Hematopoietic multipotent progenitor cell (in vitro differentiated cells): ENCODE measurements at places on chromosomes 5 and 9.

GRCh38 chr5:89327608-89328007 lies 444.6 kb upstream of the MEF2C start:
- DNase-seq = no peak

DNA sequence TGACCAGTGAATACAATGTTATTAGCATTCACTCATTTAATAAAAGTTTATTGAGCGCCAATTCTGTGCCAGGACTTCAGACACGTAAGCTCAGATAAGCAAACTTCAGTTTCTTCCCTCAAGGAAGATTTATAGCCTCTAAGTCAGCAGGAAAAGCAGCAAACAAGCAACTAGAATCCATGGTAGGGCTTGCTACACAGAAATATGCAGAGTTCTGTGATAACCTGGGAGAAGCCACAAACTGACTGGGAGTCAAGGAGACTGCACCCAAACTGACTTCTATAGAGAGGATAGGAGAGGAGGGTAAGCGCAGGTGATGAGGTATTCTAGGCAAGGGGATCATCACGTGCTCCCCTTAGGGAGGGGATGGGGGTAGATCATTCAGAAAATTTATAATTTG lies 1.4 kb upstream of the OGN start:
- DNase-seq = no peak

- no peak for DNase-seq
Measured at GRCh38 chr5:121251954-121252353, 599.7 kb upstream of the FTMT start.

GRCh38 chr9:119284118-119284517 lies 85.1 kb downstream of the BRINP1 start:
- DNase-seq = no peak

DNA sequence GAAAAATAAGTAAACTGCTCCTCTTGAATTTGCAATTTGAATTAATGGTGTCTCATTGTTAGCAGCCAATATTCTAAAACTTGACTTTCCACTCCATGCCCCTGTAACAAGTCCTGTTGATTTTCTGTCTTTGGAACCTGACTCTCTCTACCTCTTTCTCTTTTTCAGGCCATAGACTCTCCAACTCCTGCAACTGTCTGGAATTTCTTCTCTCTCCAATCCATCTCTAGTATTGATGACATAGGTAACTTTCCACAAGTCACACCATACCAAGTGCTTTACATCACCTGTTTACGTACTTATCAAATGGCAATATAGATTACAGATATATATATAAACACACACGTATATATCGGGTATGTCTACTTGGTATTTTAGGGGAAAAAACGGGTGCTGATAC lies 923 bp downstream of the C5orf34 start:
- DNase-seq = no peak

DNA sequence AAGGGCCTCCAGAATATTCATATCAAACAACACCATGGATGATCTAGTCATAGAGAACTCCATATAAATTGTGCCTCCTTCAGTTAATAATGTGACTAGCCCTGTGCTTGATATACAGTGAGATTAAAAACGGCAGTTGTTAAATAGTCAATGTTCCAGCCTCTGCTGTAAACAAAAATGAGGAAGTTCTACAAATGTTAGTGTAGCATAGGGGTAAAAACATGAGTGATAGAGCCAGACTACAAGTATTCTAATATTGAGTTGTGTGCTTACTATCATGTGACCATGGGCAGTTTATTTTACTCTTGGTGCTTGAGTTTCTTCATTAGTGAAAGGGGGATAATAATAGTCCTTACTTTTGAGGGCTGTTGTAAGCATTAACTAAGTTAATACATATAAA lies 43.3 kb upstream of the SLCO6A1 start:
- DNase-seq = no peak

DNA sequence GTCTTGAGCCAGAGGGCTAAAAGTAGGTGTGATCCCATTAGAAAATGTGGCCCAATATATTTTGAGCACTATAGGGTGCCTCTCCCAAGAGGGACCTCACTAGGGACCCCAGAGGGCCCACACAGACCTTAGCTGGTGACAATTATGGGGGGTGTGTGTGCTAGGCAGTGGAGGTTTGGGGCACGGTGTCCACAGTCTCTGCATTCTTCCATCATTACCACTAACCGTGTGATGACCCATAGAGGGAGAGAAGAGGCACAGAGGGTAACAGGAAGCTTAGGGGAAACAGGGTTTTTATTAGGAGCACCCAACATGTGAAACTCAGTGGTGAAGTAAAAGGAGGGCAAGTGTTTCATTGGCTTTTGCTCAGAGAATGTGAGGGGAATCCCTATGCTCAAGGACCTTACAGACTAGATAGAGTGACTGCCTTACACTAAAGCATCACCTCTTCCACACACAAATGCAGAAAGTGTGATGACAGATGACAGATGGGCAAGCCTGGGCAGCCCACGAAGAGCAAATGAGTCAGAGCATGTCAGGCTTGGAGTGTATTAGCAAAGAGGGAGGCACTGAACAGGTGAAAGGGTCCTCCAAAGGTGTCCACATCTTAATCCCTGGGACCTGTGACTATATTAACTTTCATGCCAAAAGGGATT lies 2.5 kb upstream of the ACTL7A start:
- DNase-seq = no peak

DNA sequence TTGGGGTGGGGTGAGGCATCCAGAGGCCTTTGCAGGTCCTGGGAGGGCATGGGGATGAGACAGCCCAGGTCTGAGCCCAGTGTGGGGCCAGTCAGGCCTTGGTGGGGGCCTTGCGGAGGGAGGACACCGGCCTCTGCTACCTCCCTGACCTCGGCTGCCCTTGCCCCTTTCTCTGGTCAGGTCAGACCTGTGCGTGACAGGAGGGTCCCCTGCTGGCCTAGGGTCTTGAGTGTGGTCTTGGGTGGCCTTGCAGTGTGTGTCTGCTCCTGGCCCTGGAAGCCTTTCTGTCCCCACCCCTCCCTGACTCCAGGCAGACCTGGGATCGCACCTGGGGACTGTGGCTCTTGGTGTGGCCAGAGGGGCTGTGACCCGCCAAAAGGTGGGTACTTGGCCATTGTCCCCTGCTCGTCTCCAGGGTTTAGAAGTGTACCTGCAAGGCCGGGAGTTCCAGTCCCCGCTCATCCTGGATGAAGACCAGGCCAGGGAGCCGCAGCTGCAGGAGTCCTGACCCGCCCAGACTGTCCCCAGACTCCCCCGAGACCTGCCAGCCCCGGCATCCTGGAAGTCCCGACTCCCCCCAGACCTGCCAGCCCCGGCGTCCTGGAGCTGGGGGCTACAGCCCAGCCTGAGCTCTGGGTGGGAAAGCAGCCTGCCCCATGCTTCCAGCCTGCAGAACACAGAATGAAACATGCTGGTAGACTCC lies 4.4 kb upstream of the MAN1B1 start:
- DNase-seq = no peak

GRCh38 chr9:88775559-88775958 lies 215.7 kb upstream of the S1PR3 start:
- no peak for DNase-seq

DNA sequence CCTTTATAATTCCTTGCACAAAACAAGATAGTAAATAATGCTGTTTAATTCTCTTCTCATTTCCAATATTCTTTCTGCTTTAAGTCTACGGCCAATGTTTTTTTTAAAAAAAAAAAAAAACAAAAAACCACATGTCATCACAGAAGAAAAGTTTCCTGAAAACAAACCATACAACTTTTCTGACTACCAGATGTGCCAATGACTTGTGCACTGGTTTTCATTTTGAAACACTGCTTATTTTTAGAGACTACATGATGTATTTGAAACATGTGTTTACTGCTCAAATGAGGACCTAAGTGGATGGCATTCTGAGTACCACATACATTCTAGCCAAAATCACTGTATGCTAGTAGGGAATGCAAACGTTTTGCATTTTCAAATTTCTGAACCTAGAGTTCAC lies 167.9 kb downstream of the GLIS3 start:
- DNase-seq = no peak

- DNase-seq = no peak
Measured at GRCh38 chr5:24320643-24321042, 324.1 kb downstream of the CDH10 start.

- no peak for DNase-seq
Measured at GRCh38 chr5:64972591-64972990, 203.9 kb downstream of the CWC27 start.

- no peak for DNase-seq
Measured at GRCh38 chr9:113526841-113527240, 63.3 kb downstream of the RGS3 start.

- no peak for DNase-seq
Measured at GRCh38 chr9:16715404-16715803, 155.1 kb downstream of the BNC2 start.

DNA sequence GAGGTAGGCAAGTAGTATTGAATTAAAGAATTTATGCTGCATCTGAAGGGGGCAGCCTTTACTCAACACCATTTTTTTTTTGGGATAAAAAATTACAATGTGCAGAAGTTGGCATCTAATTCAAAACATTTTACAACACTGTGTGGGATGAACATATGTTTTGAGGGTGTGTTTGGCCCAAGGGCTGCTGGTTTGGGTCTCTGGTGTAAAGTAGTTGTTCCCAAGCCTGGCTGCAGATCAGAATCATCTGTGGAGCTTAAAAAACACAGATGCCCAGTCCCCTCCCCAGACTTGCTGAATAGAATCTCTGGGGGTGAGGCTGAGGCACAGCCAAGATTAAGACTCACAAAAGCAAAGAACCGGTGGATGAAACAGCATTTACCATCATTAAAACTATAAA lies 33.0 kb upstream of the PDZD2 start:
- no peak for DNase-seq

DNA sequence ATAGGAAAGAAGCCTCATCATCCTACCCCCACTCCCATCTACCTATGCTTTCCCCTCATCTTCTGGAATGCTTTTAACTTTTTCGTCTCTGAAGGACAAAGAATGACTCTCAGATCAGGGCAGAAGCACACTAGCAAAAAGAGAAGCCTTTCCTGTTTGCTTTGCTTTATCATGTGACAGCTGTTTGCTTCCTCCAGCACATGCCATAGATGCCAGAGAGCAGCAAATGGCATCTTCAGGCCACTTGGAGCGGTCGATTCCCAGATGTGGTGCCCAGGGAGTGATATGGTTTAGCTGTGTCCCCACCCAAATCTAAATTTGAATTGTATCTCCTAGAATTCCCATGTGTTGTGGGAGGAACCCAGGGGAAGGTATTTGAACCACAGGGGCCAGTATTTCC lies 294.8 kb downstream of the GADD45G start:
- no peak for DNase-seq

- DNase-seq = no peak
Measured at GRCh38 chr9:133989625-133990365, 2.3 kb downstream of the VAV2 start.

DNA sequence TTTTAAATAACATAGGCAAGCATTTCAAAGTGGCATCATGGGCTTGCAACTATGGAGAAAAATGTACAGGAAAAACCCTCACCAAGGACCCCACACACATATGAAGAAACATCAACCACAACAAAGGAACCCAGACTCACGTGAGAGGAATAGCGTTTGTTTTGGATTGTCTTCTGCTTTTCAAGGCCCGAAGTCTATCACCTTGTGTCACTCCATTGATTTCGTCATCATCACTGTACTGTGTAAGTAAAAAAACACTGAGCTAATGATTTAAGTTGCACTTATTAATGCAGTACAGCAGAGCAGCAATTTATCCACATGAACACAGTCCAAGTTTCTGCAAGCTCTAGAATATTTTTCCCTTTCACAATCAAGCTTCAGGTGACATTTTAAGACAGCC lies 72.4 kb downstream of the HABP4 start:
- no peak for DNase-seq

GRCh38 chr9:117462861-117463260 lies 48.0 kb upstream of the ASTN2 start:
- no peak for DNase-seq

DNA sequence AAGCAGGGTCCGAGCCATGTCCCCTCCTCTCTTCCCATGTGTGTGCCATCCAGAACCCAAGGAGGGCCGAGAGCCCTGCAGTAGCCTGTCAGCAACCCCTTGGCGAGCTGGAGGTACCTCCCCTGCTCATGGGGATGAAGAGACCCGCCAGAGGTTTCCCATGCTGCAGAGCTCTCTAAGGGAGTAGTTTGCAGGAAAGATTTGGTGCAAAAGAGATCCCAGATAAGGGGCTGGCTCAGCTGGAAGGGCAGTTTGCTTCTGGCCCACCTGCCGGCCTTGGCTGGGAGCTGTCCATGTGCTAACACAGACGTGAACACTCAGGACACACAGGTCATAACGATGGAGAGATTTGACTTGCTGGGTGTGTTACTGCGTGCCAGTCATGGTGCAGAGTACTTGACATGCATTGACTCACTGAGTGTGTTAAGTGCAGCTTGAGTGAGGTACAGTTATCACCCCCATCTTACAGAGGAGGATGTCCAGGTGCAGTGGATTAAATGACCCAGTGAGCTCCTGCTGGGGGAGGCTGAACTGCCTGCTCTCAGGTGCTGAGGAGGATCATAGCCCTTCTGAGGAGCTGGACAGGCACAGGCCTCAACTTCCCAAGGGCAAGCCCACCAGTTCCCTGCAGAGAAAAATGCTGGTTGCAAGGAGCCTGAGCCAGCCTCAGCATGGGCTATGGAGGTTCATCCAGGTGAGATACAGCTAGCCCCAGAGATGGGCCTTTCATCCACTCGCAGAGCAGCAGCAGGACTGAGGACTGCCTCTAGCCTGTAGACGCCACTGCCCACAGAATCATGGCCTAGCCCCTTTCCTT lies 6.3 kb upstream of the SLC25A48 start:
- DNase-seq = no peak

DNA sequence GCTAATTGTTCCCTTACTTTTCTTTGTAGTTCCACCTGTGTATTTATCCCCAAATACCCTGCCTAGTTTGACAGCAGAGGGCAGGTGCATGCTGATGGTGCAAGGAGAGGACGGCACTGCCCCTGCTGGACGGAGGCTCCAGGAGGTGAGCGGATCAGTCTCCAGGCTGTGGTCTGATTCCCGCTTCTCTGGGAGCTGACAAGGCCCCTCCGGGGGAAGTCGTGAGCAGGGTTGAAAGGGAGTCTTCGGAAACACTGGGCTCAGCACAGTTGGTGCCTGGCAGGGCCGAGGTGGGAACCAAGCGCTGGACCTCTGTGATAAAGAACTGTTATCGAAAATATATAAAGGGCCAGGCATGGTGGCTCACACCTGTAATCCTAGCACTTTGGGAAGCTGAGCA lies 52.9 kb downstream of the RASGEF1C start:
- DNase-seq = no peak
